Mammary microvascular endothelial cell (primary cell): ENCODE measurements at places on chromosomes 13 and 19. TPM values are rescaled to one million over a fixed set of nuclear protein-coding genes. Genes with fewer than 3 reads are reported as not detected.

Gene SLC7A1
- 30.2 and 30.9 TPM in 2 replicates for total RNA-seq

Gene MYO16
- total RNA-seq, result 0.05 TPM in 1 of 2 replicates, not detected in the other

Gene C19orf47
- total RNA-seq, result 16.8 and 21.3 TPM in 2 replicates

Gene STARD13
- 21.8 and 26.9 TPM in 2 replicates for total RNA-seq

Gene LSR
- 0.93 and 2.0 TPM in 2 replicates for total RNA-seq

Gene KHSRP
- 168 and 220 TPM in 2 replicates for total RNA-seq

Gene KCNC3
- total RNA-seq, result under 0.01 TPM in 1 of 2 replicates, not detected in the other

Gene ACP7
- 0.10 and 0.33 TPM in 2 replicates for total RNA-seq

Gene ERICH4
- total RNA-seq, result not detected in 2 replicates

Gene PCSK4
- total RNA-seq, result 0.13 and 0.94 TPM in 2 replicates

Gene C19orf38
- not detected in 2 replicates for total RNA-seq

Gene PRR12
- total RNA-seq, result 6.5 and 8.2 TPM in 2 replicates

Gene FGF9
- total RNA-seq, result not detected in 2 replicates

Gene SLC10A2
- total RNA-seq, result not detected in 2 replicates

Gene PROZ
- not detected in 2 replicates for total RNA-seq

Gene ZSWIM4
- total RNA-seq, result 6.9 and 9.0 TPM in 2 replicates

Gene ZBTB32
- total RNA-seq, result not detected in 2 replicates

Gene MRPL54
- total RNA-seq, result 106 and 140 TPM in 2 replicates

Gene BEST2
- not detected in 2 replicates for total RNA-seq

Gene EID2
- total RNA-seq, result 11.6 and 13.0 TPM in 2 replicates

Gene DMKN
- total RNA-seq, result not detected in 2 replicates

Gene ZNF417
- 3.1 and 5.5 TPM in 2 replicates for total RNA-seq

Gene ARHGEF18
- 26.3 and 26.8 TPM in 2 replicates for total RNA-seq

Gene ADGRE1
- total RNA-seq, result not detected in 2 replicates

Gene RUBCNL
- total RNA-seq, result not detected in 2 replicates

Gene TNFSF11
- total RNA-seq, result not detected in 2 replicates

Gene TSPAN16
- not detected in 2 replicates for total RNA-seq

Gene C13orf42
- total RNA-seq, result not detected in 2 replicates

Gene ZNF480
- total RNA-seq, result 5.1 and 6.2 TPM in 2 replicates

Gene TMEM145
- total RNA-seq, result 0.27 TPM in 1 of 2 replicates, not detected in the other

Gene ZNF568
- 1.3 and 3.0 TPM in 2 replicates for total RNA-seq

Gene DIRAS1
- 0.13 and 0.39 TPM in 2 replicates for total RNA-seq

Gene GRK1
- total RNA-seq, result not detected in 2 replicates

Gene C1QTNF9
- not detected in 2 replicates for total RNA-seq

Gene GGN
- 0.94 and 2.9 TPM in 2 replicates for total RNA-seq

Gene GJB6
- total RNA-seq, result not detected in 2 replicates

Gene PRTN3
- not detected in 2 replicates for total RNA-seq

Gene ZNF560
- not detected in 2 replicates for total RNA-seq

Gene SIGLECL1
- total RNA-seq, result not detected in 2 replicates

Gene ADAMTSL5
- not detected in 2 replicates for total RNA-seq

Gene ARID3A
- 4.6 and 6.9 TPM in 2 replicates for total RNA-seq

Gene EBI3
- 0.73 and 1.9 TPM in 2 replicates for total RNA-seq
